ENCODE measurements at places on chromosomes 4 and X.

DNA sequence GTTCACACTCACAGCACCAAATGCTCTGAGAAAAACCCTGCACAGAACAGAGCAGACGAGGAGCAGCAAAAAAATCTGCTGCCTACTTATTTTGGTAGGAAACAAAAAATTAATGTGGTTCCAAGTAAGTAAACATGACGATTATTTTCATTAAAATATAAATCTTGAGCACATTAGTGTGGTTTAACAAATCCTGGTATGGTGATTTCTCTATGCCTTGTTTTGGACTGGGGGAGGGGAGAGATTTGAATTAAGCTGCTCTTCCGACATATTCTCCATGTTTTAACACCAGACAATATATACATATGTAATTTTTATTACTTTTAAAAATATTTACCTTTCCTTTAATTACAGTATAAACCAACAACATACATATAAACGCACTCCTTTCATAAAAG lies 1.8 kb downstream of the CAMK2D start:
- no peak for DNase-seq

GRCh38 chr4:168803732-168804131 lies 206.3 kb downstream of the CBR4 start:
- DNase-seq = no peak

GRCh38 chr4:185332575-185333464 lies 62.9 kb downstream of the LRP2BP start:
- no peak for DNase-seq

DNA sequence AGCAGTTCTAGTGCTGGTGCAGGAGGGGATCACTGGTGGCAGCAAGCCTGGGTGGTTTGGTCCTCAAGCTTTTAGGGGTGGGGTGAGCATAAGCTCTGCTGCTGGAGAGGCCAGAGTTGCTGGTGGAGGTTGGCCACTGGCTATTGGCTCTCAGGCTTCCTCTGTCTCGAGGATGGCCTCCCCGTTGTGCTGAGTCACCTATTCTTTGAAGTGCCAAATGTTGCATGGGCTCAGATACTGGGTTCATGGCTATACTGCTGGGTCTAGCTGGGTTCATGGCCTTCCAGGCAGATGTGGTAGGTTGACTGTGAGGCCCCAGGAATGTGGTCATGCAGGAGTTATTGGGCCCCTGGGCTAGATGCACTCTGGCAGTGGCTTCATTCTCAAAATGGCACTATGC lies 466.3 kb downstream of the NAF1 start:
- no peak for DNase-seq

DNA sequence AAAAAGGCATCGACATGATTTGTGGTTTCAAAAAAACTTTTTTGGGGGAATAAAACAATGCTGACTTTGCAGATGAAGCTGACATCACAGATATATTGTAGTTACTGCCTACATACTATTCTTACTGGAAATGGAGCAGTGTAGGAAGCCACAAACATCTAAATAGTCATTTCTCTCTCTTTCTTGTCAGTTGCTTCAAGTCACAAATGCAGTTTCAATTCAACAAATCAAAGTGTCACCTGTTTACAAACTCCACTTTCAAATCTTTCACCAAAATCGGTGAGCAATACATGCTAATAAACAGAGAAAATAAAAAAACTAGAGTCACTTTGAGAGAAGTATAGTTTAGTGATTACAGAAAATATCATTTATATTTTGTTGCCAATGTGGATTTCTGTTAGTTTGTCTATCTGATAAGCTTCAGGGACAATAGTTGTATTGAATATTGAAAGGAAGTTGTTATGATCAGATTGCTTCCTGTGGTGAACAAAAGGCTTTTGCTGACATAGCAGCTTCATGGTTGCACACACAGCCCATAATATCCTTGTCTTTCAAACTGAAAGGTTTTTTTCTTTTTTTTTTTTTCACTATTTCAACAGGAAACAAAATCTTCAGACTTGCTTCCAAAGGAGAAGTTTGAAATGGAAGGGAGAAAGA lies 49.7 kb upstream of the PTPN13 start:
- DNase-seq = no peak

DNA sequence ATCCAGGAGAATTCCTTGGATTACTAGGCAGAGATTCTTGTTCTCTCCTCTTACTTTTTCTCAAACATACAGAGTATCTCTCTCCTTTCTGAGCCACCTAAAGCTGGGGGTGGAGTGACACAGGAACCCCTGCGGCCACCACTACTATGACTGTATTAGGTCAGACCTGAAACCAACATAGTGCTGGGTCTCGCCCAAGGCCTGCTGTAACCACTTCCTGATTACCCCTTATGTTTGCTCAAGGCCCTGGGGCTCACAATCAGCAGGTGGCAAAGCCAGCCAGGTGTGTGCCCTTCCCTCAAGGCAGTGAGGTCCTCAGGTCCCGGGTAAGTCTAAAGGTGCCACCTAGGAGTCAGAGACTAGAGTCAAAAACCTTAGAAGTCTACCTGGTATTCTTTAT lies 166.4 kb downstream of the PARM1 start:
- DNase-seq = no peak

GRCh38 chr4:10006231-10006600 lies 15.1 kb downstream of the SLC2A9 start:
- no peak for DNase-seq

DNA sequence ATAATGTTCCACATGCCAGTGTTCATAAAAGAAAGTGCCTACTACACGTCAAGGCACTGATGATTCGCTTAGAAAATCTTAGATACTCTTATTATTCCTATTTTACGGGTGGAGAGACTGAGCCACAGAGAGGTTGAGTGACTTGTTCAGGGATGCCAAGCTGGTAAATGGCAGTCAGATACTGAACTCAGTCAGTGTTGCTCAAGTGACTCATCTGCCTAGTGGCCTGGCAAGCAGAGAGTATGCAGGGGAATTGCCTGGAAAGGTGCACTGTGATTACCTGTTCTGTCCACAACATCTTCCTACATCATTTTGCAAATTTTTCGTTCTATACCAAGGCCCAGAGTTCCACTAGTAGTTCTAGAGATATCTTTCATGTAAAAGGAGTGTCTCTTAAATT lies 68.4 kb downstream of the RAPGEF2 start:
- DNase-seq = no peak

- DNase-seq = no peak
Observed at GRCh38 chrX:134782796-134783195, 124.5 kb upstream of the PLAC1 start.
